ENCODE measurements at places on chromosomes 12 and 14.

DNA sequence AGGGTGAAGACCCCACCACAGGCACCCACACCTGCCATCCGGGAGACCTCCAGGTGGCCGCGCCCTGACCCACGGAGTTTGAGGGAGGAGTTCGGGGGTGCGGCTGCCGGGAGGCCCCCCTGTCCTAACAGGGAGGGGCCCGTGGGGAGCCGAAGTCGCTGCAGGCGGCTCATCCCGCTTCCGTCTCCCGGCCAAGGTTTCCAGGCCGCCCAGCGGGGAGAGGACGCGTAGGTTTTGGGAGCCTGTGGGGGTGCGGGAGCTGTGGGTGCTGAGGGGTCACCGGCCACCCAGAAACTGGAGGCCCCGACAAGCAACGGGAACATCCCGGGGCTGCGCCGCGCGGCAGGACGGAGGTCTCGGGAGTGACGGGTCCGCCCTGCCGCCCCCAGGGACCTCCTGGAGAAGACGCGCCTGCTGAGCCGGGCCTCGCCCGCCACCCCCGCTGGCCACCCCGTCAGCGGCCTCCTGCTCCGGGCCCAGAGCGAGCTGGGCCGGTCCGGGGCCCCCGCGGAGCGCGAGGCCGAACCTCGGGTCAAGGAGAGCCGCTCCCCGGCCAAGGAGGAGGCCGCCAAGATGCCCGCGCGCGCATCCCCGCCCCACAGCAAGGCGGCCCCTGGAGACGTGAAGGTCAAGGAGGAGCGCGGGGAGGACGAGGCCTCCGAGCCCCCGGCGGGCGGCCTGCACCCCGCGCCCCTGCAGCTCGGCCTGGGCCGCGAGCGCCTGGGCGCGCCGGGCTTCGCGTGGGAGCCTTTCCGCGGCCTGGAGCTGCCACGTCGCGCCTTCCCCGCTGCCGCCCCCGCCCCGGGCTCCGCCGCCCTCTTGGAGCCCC, 27.6 kb downstream of the LRCOL1 start:
- DNase-seq: no peak

DNA sequence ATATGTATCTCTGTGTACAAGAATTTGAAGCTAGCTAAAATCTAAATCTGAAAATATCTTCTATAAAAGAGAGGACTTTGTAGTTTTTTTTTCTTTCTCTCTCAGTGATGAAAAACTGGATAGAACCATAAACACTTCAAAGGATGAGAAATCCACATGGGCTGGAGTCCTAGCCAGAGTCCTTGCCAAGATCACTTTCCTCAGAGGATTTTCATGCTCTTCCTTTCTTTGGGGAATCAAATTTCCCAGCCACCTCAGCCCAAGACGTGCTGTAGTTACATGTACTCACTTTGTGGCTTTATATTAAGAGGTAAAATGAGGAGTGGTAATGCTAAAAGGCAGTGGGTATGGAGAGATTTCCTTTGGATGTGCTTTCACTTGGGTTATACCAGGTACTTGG, 110.3 kb downstream of the SLC38A1 start:
- DNase-seq: no peak

- DNase-seq: no peak
Measured at GRCh38 chr14:44170101-44170500, 337.0 kb downstream of the FSCB start.

DNA sequence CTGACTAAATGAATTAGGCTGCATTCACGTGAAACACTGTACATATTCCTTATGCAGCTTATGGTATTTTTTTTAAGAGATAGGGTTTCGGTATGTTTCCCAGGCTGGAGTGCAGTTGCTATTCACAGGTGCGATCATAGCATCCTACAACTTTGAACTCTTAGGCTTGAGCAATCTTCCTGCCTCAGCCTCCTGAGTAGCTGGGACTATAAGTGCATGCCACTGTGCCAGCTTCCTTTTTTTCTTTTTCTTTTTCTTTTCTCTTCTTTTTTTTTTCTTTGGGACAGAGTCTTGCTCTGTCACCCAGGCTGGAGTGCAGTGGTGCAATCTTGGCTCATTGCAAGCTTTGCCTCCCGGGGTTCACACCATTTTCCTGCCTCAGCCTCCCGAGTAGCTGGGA, 35.8 kb upstream of the SPPL3 start:
- DNase-seq: no peak

- no peak for DNase-seq
Measured at GRCh38 chr12:75815756-75816155, 215.8 kb downstream of the PHLDA1 start.

- no peak for DNase-seq
Measured at GRCh38 chr12:74227846-74228545, 309.6 kb upstream of the ATXN7L3B start.

GRCh38 chr12:30914986-30915591, 11.5 kb upstream of the TSPAN11 start:
- no peak for DNase-seq

DNA sequence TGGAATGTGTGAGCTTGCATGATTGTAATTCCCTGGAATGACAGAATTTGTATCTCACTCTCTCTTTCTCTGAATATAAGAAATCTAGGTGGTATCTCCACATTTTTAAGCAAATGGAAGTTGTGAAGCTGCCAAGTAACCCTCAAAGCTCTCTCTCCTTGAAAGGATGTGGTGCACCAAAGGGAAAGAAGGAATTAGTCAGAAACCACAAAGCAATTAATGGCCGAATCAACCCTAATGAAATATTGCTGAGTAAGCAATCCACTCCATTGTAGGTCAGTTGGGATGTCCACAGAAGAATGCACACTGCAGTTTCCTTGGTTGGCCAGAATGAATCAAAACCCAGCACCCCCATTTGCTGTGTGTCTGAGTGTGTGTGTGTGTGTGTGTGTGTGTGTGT, 153.5 kb downstream of the KCNA5 start:
- no peak for DNase-seq

GRCh38 chr14:32552766-32553165, 223.7 kb downstream of the AKAP6 start:
- DNase-seq: no peak

- DNase-seq: no peak
Measured at GRCh38 chr12:11834104-11834812, 184.8 kb downstream of the ETV6 start.

DNA sequence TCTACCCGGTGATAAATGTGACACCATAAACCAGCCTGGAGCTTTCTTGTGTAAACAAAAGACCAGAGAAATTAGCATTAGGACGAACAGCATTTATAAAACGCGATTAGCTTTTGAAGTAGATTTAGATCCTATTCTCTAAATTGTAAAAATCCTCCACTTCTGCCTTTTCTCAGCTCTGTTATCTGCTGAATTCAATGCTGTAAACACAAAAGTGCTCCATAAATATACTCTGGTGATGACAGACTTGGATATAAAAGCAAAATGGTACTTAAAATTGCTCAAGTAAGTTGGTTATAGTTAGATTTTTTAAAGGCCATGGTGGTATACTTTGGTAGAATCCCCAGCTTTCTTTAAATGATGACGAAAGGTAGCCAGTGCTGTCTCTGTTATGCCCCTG, 114.6 kb upstream of the RMST start:
- DNase-seq: no peak

- DNase-seq: no peak
Measured at GRCh38 chr12:66132408-66132807, 1.9 kb upstream of the LLPH start.

- DNase-seq: no peak
Measured at GRCh38 chr12:87274594-87275245, 754.5 kb downstream of the C12orf50 start.

GRCh38 chr12:89862511-89863445, 154.1 kb upstream of the ATP2B1 start:
- no peak for DNase-seq

- no peak for DNase-seq
Measured at GRCh38 chr14:33737446-33737845, 213.4 kb downstream of the EGLN3 start.

DNA sequence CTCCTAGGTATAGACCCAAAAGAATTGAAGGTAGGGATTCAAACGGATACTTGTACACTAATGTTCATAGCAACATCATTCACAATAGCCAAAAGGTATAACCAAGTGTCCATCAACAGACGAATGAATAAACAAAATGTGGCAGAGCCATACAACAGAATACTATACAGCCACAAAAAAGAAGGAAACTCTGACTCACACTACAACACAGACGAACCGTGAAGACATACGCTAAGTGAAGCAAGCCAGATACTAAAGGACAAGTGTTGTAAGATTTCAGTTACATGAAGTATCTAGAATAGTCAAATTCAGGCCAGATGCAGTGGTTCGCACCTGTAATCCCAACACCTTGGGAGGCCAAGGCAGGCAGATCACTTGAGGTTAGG, 19.1 kb downstream of the CAMKK2 start:
- DNase-seq: no peak

DNA sequence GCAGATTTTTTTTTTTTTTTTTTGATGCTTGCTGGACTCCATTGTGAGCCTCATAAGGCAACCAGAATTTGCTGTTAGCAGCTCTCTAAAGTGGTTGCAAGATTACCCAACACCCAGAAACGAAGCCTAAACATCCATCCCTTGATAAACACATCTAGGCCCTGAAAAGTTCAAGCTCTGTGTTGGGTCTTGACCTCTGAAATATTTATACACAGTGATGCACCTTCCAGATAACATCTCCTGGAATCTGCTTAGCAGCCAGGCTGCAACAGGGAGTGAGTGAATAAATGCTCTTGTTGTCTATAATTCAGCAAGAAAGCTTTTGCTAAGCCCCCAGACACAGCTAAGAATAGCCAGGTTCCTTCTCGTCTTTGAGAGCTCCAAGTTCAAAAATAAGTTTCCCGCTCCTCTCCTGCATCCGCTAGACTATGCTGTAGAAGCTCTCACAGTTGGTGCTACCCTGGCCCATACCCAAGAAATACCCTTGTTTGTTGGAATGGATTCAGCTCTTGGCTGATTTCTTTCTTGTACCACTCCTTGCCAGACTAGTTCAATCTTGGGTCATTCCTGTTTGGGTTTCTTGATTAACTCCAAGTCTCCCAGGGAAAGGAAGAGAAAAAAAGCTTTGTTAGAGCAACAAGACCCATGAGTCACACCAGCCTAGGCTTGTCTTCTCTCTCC, 610.6 kb upstream of the TBX3 start:
- no peak for DNase-seq

DNA sequence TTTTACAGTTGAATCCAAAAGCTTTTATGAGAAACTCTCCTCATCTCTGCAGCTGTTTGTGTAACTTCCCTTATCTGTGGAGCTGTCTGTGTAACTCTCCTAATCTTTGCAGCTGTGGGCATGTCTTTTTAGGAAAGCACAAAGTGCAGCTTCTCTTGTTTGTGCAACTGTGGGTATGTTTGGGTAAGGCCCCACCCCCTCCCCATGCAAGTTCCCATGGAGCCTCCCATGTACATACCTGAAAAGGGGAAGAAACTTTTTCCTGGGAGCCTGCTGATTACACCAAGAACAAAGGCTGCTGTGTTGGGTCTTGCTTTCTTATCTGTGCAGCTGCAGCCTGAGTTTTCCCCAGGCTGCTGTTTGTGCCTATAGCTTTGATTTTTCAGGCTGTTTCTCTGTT, 42.7 kb upstream of the CDKN3 start:
- no peak for DNase-seq

- DNase-seq: no peak
Measured at GRCh38 chr14:92944976-92945375, 22.0 kb downstream of the CHGA start.

GRCh38 chr12:6722863-6723262, 983 bp upstream of the COPS7A start:
- no peak for DNase-seq

DNA sequence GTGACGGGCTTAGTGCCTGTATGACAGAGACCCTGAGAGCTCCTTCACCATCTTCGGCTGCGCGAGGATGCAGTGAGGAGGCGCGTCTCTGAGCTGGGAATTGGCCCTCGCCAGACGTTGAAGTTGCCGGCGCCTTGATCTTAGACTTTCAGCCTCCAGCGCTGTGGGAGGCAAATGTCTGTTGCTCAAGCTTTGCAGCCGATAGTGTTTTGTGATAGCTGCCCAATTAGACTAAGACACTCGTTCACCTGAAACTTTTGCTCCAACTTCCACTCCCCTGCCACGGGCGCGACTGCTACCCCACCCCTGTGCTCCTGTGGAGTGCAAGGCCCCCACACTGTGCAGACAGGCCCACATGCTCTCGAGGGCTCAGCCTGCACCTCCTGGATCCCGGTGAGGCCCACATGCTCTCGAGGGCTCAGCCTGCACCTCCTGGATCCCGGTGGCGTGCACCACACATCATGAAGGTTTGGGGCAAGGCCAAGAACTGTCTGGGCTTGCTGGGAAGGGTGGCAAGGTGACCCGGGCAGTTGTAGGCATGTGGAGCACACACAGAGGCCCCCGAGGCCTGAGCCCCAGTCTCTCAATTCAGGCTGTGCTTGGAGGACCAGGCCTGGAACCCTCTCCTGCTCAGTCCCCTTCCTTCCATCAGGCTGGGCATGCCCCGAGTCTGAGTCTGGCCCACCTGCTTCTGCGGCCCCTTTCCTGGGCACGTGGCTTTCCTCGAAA, 324.6 kb downstream of the TMEM121 start:
- DNase-seq: no peak

DNA sequence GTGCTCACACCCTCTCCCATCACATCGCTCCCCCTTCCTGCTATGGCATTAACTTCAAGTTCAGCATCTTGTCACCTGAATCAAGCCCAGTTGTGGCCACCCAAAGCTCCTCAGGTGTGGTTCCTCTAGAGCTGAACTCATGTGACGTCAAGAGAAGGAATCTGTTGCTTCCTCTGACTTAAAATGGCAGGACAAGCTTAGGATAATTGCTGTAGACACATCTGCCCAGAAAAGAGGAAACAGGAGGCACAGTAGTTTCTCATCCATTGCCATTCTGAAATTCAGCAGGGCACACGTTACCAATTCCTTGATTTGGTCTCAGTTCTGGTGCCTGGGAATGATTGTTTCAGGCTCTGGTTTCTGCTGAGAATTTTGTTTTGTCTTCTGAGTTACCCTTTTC, 52.1 kb downstream of the RCOR1 start:
- DNase-seq: no peak

DNA sequence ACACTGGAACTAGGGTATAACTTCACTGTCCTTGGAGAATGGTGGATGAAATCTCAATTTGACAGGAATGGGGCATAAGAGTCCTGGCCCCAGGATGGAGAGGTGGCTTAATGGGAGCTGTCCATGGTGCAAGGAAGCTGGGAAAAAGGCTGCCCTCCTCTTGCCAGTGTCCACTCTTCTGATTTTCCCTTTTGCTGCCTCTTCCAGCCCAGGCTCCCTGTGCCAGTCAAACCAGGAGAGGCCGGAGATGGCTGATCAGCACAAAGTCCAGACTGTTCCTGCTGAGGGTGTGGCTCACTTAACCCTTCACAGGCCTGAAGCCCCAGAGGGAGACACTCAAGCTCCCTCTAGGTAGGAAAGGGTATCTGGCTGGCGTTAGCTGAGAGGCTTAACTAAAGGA, at the start of gene MYO1A:
MYO1A (minus strand) TSS at position 240 of the 400 bp plus-strand sequence. CDS start 1,806 bp downstream, outside the sequence.
- DNase-seq: no peak

GRCh38 chr12:70581208-70581607, 56.0 kb downstream of the PTPRB start:
- no peak for DNase-seq

GRCh38 chr14:68380329-68380741, 412.5 kb downstream of the ZFP36L1 start:
- DNase-seq: no peak

DNA sequence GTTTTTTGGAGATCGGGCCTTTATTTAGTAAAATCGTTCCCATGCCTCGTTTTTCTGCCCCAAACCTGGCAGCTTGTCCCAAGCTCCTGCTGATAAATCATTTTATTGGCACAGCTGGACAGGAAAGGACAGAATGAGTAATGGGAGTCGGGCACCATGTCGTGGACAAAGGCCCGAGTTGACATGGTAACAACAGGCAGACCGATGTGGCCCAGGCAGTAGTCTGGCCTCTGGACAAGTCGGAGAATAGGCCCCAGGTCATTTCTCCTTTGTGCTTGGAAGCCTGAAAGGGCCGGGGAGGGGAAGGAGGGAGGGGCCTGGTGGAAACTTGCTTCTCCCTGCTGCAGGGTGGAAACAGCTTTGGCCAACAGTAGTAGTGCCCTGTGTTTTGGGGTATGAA, 234.9 kb downstream of the SUDS3 start:
- DNase-seq: no peak
